ENCODE measurements at places on chromosomes 4 and X.
A peak's percentile ranks its signal among the peaks of the same experiment; 100 is the strongest.

- no peak for DNase-seq
Measured at GRCh38 chrX:115023139-115023538, 5.7 kb upstream of the IL13RA2 start.

- no peak for DNase-seq
Measured at GRCh38 chr4:35934320-35934981, 309.9 kb downstream of the ARAP2 start.

DNA sequence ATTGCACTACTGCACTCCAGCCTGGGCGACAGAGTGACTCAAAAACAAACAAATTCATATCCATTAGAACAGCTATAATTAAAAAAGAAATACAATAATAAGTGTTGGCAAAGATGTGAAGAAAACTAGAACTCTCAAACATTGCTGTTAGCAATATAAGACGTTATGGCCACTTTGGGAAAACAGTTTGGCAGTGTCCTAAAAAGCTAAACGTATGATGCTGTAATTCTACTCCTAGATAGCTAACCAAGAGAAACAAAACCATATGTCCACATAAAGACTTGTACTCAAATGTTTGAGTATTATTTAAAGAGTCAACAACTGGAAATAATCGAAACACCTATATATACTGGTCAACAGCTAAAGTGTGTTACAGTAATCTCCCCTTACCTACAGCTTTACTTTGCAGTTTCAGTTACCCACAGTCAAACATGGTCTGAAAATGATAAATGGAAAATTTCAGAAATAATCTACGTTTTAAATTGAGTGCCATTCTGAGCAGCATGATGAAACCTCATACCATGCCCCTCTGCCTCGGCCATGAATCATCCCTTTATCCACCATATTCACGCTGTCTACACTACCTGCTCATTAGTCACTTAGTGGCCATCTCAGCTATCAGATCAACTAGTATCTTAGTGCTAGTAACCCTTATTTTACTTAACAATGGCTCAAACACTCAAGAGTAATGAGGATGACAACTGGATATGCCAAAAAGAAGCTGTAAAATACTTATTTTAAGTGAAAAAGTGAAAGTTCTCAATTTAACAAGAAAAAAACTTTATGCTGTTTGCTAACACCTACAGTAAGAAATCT lies 4.9 kb downstream of the ELF2 start:
- DNase-seq = no peak

DNA sequence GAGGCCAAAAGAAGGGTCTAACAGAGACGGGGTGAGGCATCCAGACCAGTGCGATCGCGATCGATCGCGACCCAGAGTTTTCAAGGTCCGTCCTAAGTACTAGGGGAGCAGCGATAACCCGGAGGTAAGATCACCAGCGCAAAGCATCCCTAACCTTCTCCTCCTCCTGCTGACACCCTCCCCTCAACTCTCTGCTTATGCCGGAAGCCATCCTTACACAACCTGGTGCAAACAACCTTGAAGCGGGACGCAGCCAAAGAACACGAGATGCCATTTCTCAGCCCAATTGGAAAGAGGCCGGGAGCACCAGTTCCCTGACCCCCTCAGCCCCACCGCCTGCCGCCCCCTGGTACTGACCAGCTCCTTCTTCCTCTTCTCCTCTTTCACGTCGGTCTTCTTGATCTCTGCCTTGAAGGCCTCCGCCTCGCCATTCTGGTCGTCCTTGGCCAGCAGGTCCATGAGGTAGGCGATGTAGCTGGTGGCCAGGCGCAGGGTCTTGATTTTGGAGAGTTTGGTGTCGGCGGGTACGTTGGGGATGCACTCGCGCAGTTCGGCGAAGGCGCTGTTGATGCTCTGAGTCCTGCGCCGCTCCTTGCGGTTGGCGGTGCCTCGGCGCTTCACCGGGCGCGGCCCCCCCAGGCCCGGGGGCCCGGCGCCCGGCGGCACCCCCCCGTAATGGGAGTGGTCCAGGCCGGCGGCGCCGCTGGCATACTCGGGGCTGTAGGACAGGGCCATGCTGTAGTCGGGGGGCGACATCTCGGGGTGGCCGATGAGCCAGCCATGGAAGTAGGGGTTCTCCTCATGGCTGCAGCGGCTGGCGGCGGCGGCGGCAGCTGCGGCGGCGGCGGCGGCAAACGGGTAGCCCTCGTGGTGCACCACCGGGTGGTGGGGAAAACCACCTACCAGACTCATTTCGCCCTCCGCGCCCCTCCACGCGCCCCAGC lies 1.4 kb downstream of the HAND2 start:
- DNase-seq = no peak

GRCh38 chr4:122003335-122003734 lies 51.5 kb upstream of the TRPC3 start:
- DNase-seq = peak; percentile 14

DNA sequence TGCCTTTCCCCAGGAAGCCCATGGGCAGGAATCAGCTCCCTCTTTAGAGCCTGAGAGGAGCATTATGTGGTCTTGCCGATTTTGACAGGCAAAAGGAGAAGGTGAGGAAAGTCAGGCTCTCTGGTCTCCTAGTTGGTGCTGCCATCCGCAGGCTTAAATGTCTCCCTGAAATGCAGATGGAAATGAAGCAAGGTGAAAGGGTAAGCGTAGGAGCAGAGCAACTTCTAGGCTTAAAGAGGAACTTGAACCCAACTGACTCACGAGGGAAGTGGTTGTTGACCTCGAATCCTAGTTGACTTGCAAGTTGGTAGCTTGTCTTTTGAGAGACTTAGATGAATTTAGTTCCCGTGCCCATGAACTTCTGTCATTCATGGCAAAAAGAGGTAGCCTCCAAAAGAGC lies 205.9 kb downstream of the PTTG2 start:
- DNase-seq = no peak

DNA sequence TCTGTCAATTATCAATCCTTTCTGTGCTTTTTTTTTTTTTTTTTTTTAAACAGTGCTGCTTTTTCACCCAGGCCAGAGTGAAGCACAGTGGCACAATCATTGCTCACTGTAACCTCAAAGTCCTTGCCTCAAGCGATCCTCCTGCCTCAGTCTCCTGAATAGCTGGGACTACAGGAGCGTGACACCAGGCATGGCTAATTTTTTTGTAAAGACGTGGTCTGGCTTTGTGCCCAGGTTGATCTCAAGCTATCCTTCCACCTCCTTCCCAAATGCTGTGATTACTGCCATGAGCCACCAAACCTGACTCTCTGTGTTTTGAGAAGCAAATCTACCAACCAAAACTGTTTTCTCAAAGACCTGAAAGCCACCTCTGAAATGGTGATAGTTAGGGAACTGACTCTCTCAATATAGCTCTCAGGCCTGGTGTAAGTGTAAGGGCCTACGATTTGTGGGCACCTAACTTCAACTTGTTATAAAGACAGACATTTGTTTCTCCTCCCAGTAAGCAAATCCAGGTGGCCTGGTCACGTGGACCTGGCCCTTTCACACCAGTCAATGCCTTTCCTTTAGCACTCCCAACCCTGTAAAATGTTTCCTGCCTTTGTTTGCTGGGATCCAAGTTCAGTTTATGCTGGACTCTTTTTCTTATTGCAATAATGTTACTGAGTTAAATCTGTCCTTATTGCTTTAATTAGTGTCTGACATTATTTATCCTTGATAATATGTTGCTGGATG lies 2015.9 kb downstream of the PCDH7 start:
- no peak for DNase-seq

- DNase-seq = no peak
Measured at GRCh38 chr4:86011117-86011516, 348.7 kb downstream of the MAPK10 start.

GRCh38 chrX:19772822-19773628 lies 114.4 kb downstream of the SH3KBP1 start:
- no peak for DNase-seq

GRCh38 chr4:85793233-85793585 lies 318.3 kb downstream of the ARHGAP24 start:
- DNase-seq = no peak

DNA sequence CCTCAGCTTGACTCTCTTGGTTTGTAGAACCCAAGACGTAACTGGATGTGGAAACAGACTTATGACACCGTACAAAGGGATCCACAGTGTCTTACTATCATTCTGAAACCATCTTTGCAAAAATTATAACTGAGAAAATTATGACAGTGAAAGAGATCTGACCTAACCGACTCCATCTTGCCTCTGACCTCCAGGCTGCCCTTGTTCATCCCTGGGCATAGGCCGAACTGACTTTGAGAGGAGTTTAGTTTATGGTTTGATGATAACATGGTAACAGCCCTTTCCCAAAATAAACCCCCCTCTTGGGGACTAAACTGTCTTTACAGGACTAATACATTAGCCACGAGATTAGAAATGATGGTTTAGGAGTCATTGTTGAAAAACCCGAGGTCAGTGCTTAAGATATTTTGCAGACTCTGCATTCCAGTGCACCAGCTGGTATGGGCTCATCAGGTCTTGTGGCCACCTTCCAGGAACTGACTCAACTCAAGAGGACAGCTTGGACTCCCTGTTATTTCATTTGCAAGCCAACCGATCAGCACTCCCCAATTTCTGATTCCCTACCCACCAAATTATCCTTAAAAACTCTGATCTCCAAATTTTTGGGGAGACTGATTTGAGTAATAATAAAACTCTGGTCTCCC lies 49.6 kb downstream of the CASP3 start:
- DNase-seq = no peak

GRCh38 chrX:23904096-23904495 lies 3.6 kb downstream of the APOO start:
- DNase-seq = no peak

DNA sequence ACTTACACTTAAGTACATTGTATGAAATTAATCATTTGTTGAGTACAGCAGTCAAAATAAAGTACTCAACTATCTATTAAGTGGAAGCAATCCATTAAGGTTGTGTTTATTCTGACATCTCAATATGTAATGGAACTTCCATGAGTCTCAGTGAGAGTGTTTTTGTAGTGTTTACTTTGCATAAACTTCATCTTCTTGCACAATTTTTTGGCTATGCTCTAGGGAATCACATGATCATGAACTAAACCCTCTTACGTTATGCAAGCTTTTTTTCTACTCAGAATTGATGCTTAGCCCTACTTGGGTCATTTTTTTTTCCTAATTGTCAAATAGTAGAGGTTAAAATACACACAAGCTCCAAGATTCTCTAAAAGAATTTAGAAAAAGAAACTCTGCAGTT lies 21.1 kb upstream of the PIGA start:
- no peak for DNase-seq

- no peak for DNase-seq
Measured at GRCh38 chr4:63049278-63049677, 1360.0 kb downstream of the TECRL start.
